Amygdala (tissue), 56 donors: ENCODE measurements at places on chromosomes 12 and 14.
A peak's percentile ranks its signal among the peaks of the same experiment; 100 is the strongest.

DNA sequence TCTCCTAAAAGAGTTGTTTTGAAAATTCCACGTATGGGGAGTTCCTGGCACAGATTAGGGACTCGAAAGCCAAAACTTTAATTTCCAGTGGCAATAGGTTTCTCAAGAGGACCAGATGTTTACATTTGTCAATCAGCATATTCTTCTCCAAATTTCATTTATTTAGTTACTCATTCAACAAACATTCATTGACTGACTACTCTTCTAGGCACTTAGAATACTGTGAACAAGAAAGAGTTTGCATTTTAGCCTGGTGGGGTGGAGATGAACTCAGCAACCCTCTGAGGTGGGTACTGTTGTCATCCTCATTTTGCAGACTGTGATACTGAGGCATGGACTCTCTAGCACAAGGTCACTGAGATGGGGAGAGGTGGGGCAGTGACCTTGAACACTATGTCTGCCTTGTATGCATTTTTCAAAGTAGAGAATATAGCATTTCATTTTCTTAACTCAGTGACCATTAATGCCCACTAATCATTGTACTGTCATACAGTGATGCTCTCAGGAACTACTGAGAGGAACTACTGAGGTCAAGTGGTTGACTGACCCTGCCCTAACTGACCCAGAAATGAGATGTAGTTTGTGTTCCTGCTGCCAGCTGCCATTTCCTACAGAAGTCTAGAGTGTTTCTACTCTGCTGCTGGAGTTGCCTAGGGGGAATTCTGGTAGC is 2.2 kb downstream of the L3HYPDH start:
- DNase-seq: no peak

- no peak for DNase-seq
Observed at GRCh38 chr12:50043854-50044253, 13.5 kb upstream of the ASIC1 start.

GRCh38 chr14:39372656-39373055 is 59.6 kb downstream of the FBXO33 start:
- DNase-seq: no peak

DNA sequence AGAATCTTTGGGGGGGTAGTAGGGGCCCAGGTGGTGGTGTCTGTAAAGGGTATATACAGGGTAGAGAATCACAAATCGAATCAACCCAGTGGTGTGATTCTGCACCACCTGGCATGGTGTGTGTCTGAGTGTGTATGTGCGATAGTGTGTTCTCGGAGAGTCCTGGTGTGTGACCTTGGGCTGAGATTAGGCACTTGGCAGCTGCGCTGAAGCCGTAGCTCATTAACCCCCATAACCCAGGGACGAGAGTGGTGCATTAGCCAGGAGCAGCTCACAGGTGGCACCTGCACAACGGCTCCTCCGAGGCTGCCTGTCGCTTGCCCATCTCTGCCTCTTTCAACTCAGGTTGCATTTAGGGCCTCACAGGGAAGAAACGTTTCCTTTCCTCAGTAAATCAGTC is 15.6 kb upstream of the TESC start:
- DNase-seq: no peak

- peak; percentile 84 for DNase-seq
Observed at GRCh38 chr14:51651388-51652167, at the start of gene FRMD6. Gene FRMD6 (plus strand): TSS chr14:51651910. CDS start chr14:51689837, 37,927 bp downstream.

- no peak for DNase-seq
Observed at GRCh38 chr14:99596772-99597171, 7.2 kb downstream of the CCDC85C start.

- no peak for DNase-seq
Observed at GRCh38 chr12:57119294-57120085, 8.3 kb upstream of the STAT6 start.

- DNase-seq: no peak
Observed at GRCh38 chr14:58191763-58192601, 8.0 kb upstream of the ACTR10 start.

- DNase-seq: no peak
Observed at GRCh38 chr12:121287267-121287954, 9.1 kb downstream of the CAMKK2 start.
